ENCODE measurements at places on chromosomes 12 and 14. TPM values are rescaled to one million over a fixed set of nuclear protein-coding genes. Genes with fewer than 3 reads are reported as not detected.

GPR135 gene
- total RNA-seq = 0.64 TPM

DNA sequence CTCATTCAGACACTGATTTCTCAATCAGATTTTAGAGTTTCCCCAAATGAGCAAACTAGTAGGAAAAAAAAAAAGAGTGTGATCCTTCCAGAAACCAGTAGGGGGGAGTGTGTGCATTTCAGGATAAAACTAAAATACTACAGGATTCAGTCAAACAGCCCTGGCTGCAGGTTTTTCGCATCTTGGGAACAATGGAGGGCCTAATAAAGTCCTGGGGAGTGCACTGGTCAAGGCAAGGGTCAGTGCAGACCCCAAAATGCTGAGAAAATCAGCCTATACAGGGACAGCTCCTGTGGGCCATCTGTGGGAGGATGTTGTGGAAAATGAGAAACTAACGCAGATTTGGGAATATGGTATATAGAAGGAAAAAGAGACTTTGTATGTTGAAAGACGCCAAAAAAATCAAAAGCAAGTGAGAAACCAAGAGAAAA is 22.2 kb upstream of the ABCD4 start:
- no peak for DNase-seq

DNA sequence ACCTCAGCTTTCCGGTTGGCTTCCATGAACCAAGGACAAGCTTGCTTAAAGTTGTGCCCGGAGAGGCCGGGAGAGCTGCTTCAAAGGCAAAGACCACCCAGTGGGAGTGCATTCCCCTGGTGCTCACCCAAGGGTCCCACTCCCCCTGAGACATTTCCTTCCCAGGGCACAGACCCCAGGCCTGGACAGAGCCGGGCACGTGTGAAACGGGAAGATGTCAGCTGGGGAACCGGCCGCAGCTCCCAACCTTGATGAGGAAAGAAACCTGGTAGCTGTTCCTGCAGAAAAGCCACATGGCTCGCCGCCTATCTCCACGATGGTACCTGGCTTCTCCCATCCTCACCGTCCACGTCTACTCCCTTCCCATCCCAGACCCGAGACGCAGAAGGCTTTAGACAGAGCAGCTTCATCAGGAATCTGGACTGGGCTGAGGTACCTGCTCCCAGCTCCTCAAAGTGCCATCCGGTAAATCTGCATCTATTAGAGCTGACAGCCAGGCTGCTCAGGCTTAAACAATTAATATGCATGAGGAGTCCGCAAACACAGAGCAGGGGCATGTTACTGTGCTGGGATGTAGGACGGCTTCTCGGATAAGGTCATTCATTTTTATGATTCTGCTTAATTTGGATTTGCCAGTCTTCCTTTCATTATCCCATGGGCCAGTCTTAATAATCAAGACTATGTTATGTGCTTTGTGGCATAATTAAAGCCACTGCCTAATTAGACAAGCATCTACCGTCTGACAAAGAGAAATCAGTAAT is 53.1 kb downstream of the GALNT9 start:
- DNase-seq = no peak

DNA sequence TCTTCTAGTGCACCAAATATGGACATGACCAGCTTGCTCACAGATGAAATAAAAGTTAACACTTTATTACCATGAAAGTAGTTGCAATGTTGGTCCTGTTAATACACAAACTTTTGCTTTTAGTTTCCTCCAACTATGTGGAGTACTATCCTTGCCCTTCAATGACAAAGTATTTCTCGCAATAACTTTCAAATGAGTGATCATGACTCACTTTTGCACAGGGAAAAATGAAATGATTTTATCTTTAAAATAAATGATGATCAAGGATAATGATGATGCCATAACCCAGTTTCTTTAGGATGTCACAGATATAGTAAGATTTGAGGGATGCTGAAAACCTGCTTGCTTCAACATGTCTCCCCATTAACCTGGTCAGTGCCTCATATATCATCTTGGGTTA is 254.0 kb upstream of the KITLG start:
- no peak for DNase-seq

DNA sequence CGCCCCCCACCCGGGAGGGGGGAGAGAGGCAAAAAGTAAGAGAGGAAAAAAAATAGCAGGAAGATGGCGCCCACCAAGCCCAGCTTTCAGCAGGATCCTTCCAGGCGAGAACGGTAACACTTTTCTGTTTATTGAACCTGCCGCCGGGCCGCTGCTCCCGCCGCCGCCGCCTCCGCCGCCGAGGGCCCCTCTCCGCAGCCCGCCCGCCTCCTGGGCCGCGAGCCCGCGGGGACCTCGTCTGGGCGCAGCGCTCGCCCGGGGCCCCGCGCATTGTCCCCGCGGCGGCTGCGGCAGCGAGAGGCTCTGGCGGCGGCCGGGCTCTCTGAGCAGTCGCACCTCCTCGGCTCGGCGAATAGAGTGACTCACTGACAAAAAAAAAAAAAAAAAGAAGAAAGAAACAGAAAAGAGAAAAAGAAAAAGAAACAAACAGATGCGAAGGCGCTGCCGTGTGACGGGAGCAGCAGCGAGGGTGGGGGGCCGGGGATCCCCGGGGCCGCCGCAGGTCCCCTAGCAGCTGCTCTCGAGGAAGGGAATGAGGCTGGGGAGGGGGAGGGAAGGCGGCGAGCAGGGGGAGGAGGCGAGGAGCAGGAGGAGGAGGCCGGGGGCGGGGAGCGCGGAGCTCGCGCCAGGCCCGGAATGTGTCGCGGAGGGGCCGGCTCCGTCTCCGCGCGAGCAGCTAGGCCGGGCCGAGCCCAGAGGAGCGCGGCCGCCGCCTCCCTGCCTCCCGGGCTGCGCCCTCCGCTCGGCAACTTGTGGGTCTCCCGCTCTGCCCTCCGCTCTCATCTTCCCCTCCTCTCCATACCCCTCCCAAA is 781 bp downstream of the NPAS3 start:
- DNase-seq = peak; percentile 60

FOXN4 gene
- not detected for total RNA-seq

GRCh38 chr12:109873653-109874052 is 6.7 kb downstream of the GLTP start:
- no peak for DNase-seq

- no peak for DNase-seq
Measured at GRCh38 chr14:79493081-79493645, 718.1 kb downstream of the DIO2 start.

- no peak for DNase-seq
Measured at GRCh38 chr12:115207216-115207915, 523.4 kb upstream of the TBX3 start.

ADAM21 gene
- 0.21 TPM for total RNA-seq

DNA sequence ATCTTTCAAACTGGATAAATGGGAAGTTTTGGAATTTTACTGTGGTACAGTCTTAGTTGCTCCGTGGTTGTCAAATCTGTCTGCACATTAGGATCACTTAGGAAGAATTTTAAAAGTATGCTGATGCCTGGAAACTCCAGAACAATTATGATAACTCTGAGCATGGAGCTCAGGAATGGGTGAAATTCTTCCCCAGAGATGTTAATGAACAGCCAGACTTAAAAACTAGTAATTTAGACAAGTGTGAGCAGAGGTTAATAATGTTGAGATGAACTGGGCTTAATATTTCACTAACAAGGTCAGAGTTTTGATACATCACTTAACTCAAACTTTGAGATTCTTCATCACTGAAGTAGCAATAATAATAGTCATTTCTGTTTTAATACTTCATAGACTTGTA is 94.5 kb downstream of the NTS start:
- no peak for DNase-seq

PTPRB gene
- not detected for total RNA-seq

CLEC2A gene
- total RNA-seq = not detected

MGAT4C gene
- not detected for total RNA-seq

ANO2 gene
- not detected for total RNA-seq

GRCh38 chr12:78929075-78929418 is 64.5 kb downstream of the SYT1 start:
- no peak for DNase-seq
